ENCODE measurements at places on chromosomes 2 and 18.

- no peak for DNase-seq
Observed at GRCh38 chr2:11104794-11105660, 50.2 kb upstream of the SLC66A3 start.

DNA sequence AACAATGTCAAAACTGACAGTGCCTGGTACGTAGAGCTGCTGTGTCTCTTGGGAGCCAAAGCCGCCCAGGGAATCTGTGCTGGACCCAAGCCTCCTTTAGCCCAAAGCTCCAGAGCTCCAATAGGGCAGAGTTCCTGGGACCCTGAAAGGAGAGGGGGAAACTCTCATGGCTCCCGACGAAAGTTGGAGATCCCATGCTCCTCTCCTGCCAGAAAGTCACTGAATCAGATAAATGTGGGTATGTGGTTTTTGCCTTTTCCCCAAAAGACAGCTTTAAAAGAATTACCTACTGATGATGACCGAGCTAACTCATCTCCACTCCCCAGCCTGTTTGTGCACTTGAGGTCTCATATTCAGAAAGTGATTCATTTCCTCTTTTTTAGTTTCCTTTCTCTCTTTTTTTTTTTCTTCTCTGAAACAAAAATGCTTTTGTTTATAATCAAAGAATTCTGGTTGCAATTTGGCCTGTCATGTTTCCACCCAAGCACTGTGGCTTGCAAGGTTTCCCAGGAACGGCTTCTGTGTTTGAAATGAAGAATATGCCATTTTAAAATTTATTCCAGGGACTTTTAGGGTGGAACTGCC is 14.1 kb upstream of the PMAIP1 start:
- no peak for DNase-seq

DNA sequence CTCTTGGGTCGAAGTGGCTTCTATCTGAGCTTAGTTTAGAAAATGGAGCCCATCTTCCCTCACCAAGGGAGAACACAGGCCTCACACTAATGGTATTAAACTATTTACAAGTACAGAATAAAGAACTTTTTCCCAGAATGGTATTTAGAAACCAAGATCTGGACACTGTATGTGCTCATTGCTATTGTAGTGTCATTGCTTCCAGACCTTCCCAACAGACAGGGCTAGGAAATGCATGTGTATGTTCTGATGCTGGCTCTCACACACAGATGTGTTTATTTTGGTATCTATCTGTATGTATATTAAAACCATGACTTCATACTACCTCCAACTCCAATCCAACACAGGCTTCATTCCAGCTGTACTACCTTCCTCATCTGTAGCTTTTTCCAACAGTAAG is 8.0 kb downstream of the COX5B start:
- no peak for DNase-seq

DNA sequence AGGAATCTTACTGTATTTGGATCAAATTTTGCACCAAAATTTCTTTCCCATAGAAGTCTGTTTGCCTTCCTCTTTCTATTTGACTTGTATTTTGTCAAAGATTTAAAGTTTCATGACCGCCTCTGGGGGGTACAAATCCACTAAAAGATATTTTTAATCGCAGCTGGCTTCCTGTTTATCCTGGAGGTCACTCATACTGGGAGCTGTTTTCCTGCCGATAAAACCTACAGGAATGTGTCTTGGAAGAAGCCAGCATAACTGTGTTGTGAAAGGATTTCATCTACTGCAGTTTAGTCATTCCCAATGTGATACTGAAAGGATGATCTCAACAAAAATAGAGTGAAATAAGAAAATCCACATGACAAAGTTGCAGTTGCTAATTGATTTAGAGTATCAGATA is 184.0 kb downstream of the RIT2 start:
- DNase-seq, result no peak

GRCh38 chr2:21748501-21748900 is 624.7 kb downstream of the TDRD15 start:
- DNase-seq, result no peak

GRCh38 chr2:200446612-200447011 is 63.3 kb downstream of the KCTD18 start:
- DNase-seq, result no peak

- peak; percentile 91 for DNase-seq
Observed at GRCh38 chr2:199716807-199717586, 134.0 kb downstream of the FTCDNL1 start.

DNA sequence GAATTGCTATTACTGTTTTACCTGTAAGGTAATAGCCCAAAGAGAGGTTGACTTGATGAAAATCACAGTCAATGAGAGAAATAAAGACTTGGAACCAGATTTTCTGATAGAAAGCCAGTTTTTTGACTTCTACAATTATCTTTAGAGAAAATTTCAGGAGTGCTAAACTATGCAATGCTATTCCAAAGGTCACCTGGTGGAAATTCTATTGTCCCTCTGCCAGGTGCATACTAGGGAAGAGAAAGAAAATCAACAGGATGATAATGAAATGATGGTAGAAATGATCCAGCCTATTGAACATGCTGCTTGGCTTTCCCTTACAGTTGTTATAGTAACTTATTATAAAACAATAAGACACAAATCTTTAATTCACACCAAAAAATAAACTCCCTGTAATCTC is 85.0 kb downstream of the FASTKD2 start:
- DNase-seq, result no peak

- DNase-seq, result peak; percentile 82
Observed at GRCh38 chr2:134202371-134202770, 51.5 kb upstream of the MGAT5 start.

DNA sequence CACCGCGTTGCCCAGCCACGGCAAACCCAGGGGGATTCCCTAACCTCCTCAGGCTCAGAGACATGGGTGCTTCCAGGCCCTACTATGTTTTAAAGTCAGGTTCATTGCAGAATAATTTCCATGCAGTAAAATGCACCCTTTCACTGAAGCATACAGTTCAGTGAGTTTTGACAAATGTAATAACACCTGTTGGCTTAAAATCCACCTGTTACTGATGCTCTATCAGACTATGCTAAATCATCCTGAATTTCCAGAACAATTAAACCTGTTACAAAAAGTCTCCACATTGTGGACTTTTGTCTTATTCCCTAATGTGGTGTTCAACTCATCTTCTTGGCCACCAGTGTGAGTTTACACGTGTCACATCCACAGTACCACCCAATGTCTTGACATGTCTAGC is 147.0 kb upstream of the ACAA2 start:
- DNase-seq, result no peak

DNA sequence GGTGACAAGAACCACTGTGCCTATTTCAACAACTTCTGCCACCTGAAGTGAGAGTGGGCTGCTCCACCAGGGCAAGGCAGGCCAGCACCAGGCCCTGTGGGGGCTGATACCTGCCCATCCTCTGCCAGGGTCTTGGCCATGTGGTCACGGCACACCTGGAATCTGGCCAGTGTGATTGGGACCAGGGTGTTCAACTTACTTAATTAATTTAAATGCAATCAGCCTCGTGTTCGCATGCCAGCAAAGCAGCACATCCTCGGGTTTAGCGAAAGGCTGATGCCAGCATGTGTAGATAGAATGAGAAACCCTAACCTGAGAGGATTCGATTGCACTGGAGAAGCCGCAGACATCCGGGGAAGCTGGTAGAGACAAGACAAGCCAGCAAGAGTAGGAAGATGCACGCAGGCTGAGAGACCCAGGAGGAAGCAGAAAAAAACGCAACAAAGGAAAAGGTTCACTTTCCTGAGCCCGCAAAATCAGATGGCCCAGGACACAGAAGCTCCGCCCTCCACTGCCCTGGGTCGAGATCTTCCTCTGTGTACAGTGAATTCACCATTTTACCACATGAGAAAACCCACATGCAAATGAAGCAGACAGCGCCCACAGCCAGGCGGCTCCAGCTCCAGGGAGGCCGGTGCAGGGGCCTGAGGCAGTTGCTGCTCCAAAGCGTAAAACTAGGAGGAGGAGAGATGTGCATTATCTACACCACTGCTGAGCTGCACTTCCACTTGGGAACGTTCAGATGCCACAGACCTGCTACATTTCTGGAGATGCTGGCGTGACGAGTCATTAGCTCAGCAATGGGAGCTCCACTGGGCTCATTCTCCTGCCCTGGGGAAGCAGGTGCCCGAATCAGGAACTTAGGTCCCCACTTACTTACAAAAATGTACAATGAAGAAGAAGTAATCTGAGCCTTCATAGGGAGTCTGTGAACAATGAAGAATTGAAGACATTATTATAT is 92.1 kb downstream of the TMEM18 start:
- no peak for DNase-seq

DNA sequence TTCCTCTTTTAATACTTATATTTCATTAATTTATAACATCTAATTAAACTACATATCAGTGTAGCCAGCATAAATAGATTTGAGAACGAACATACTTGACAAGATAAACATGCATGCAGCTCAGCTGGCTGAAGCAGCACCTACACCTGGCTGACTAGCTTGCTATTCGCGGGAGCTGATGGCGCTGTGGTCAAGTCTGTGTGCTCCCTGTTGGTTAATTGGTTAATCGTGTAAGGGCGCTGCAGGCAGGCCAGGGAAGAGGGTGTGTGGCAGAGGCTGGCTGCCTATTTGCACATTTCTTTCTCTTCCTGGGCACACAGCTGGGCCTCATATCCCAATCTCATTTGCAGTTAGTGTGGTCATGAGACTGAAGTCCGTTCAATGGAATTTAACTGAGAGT is 14.5 kb upstream of the VWA3B start:
- DNase-seq, result no peak

DNA sequence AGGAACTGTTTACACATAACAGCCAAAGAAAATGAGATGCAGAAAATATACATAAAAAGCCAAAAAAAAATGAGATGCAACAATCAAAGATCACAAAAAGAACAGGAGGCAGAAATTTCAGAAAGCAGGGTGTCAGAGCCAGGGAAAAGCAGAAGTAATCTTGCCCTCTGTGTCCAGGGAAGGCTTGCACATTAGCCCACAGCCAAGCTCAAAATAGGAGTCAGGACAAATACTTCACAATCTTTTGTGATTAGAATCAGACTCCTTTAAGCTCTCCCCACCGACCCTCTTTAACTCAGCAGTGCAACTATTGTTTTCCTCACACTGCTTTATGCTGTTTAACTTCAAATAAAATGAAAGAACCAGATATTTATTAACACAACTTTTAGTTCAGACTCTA is 34.6 kb downstream of the IAH1 start:
- no peak for DNase-seq

DNA sequence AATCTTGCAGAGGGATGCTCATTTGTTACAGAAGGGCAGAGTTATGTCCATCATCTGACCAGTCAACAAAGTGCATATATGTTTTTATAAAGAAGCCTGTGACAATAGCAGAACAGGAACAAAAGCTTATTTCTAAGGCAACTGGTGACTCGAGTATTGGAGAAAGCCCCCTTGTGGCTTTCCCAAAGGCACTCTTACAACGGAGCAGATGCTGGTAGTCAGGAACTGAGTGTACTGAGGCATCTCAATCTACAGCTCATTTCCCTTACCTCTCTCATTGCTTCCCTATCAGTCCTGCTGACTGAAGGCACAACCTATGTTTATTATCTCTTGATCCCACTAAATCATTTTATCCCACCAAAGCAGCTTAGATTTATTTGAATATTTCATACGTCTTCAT is 557.1 kb upstream of the CHAC2 start:
- DNase-seq, result peak; percentile 100

- DNase-seq, result no peak
Observed at GRCh38 chr2:229346816-229347540, 75.9 kb upstream of the PID1 start.

- DNase-seq, result no peak
Observed at GRCh38 chr2:71607151-71607889, 154.0 kb downstream of the DYSF start.

DNA sequence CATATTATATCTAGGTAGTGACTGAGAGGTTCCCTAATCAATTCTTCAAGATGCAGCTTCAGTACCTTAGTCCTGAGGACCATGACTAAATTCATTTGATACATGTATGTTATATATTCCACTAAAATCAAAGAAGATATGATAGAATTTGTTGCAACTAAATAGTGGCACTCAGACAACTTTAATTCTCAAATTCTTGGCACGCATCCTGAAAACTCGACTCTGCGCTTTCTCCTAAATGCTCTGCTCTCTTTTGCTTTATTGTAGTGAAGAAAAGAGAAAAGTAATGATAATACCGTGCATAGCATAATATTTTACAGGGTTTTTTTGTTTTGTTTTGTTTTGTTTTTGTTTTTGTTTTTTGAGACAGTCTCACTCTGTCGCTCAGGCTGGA is 475.3 kb downstream of the ARHGAP15 start:
- DNase-seq, result no peak

GRCh38 chr18:1806884-1807615 is 764.3 kb downstream of the METTL4 start:
- peak; percentile 44 for DNase-seq

DNA sequence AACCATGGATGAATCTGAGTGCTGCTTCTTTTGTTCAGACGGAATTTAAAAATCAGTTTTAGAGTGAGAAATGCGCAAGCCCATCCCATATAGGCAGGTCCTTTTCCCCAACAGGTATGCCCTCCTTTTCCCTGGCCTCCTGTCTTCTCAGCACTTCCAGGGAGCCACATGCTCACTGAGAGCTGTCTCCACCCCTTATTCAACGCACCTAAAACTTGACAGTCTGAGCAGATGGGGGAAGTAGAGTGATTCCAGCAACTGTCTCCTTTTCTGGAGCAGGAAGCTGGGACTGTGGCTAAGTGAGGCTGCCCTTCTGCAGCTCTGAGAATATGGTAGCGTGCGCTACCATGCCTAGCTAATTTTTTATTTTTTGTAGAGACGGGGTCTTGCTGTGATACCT is 53.1 kb upstream of the NOSTRIN start:
- DNase-seq, result peak; percentile 66

DNA sequence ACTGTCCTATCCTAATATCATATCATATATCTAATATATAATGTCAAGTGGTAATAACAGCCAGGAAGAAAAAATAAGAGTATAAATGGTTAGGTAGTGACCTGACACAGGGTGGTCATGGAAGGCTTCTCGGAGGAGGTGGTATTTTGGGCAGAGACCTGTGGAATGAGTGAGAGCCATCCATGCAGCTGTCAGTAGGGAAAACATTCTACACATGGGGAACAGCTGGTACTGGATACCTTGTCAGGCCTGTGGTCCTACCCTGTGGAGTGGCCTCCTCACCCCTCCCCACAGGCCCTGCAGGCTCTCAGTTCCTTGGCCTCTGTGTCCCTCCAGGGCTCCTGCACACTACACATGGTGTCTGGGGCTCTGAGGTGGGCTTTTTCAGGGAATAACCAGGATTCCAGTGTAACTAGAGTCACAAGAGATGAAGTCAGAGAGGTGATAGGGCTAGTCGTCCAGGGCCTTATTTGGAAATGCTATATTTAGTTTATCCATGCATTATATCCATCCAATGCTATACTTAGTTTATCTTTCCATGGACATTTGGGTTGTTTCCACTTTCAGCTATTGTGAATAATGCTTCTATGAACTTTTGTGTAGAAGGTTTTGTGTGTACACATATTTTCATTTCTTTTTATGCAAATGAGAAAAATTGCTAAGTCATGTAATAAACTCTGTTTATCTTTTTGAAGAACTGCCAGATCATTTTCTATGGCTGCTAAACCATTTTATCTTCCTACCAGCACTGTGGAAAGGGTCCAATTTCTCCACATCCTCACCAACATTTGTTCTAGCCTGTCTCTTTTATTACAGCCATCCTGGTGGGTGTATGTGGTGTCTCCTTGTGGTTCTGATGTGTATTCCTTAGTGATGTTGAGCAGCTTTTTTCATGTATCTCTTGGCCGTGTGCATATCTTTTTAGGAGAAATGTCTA is 75.6 kb downstream of the TPGS2 start:
- DNase-seq, result no peak

- no peak for DNase-seq
Observed at GRCh38 chr2:15074751-15075700, 442.5 kb downstream of the LRATD1 start.

GRCh38 chr18:36354989-36355388 is 57.5 kb downstream of the FHOD3 start:
- DNase-seq, result no peak
